Pulmonary artery endothelial cell (primary cell): ENCODE measurements at places on chromosomes 5 and 9. TPM values are rescaled to one million over a fixed set of nuclear protein-coding genes. Genes with fewer than 3 reads are reported as not detected.
A peak's percentile ranks its signal among the peaks of the same experiment; 100 is the strongest.

DNA sequence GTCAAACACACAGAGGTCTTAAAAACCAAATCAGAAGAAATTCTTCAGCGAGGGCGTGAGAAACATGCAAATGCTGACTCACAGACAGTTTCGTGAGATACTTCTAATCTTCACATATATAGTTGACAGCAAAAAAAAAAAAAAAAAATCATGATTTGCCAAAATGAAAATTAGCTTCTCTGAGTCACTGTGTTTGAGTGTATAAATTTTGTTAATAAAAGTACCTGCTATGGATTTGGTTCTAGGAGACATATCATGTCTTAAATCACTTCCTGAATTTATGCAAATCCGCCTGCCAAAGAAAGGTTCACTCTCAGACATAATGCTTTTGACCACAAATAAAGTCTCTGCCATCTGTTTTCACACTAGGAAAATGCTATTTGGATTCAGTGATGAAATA is 114.3 kb downstream of the SLC1A3 start:
- DNase-seq, result no peak

GRCh38 chr5:168291342-168291963 is at the start of gene WWC1:
TSS of gene WWC1 (plus strand) at chr5:168291645. CDS start at chr5:168292153, 508 bp downstream.
- DNase-seq, result no peak

DNA sequence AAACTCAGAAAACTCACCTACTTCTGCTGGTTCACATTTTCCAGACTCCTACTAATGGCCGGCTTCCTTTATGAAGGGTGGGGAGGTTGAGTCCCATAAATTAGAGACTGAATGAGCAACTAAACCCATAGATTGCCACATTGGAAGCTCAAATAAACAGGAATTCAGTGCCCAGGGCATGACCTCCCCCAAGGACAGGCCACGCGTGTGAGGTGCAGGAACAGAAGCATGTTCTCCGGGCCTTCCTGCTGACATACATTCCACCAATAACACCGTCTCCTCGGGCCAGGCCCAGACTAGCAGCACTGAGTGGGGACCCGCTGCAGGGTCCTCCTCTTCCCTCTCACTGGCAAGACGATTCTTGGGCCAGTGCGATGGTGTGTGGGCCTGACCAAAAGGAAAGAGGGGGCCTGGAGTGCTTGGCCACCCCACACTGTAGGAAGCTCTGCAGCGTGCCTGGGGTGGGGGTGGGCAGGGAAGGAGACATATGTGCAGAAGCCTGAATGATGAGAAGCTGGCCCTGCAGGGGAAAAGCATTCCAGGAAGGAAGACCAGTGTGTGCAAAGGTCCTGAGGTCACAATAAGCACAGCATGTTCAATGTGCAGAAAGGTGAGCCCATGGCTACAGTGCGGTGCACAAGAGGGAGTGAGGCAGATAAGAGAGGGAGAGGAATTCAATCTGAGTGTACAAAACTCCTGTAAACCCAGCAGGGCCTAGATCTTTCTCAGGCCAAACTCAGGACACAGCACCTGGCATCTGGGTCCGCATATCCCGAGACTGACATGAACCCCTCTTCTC is 12.0 kb downstream of the PTGES start:
- no peak for DNase-seq

DNA sequence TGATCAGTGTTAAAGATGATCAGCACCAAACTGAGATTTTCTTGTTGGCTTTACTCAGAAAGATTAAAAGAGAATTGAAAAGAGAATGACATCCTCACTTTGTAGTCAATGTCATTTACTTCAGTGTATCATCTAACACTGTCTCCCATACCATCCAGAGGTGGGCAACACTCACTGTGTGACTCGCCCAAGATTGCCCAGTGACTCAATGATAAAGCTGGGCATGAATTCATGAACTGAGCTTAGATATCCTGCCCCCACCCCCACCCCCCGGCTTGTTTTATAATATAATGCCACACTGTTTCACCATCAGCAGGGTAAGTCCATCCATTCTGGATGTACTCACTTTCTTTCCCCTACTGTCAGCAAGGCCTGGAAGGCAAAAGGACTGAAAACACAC is 242.2 kb downstream of the FAM114A2 start:
- DNase-seq, result no peak

- DNase-seq, result no peak
Measured at GRCh38 chr5:113742639-113743038, 229.1 kb downstream of the YTHDC2 start.

DNA sequence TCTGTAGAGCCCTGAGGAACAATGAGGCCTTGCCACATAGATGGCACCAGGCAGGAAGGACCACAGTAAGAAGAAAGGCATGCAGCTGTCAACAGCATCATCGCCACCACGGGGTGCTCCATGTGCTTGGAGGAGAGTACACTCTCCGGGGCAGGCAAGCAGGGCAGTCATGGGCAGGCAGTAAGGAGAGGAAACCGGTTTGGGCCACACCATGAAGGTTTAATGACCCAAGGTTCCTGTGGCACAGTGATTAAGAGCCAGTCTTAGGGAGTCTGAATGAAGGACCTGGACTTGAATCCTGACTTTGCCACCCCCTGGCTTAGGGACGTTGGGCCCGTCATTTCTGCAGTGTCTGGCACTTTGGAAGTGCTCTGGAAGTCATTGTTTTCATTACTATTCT is 80.6 kb upstream of the ZBTB43 start:
- no peak for DNase-seq

DNA sequence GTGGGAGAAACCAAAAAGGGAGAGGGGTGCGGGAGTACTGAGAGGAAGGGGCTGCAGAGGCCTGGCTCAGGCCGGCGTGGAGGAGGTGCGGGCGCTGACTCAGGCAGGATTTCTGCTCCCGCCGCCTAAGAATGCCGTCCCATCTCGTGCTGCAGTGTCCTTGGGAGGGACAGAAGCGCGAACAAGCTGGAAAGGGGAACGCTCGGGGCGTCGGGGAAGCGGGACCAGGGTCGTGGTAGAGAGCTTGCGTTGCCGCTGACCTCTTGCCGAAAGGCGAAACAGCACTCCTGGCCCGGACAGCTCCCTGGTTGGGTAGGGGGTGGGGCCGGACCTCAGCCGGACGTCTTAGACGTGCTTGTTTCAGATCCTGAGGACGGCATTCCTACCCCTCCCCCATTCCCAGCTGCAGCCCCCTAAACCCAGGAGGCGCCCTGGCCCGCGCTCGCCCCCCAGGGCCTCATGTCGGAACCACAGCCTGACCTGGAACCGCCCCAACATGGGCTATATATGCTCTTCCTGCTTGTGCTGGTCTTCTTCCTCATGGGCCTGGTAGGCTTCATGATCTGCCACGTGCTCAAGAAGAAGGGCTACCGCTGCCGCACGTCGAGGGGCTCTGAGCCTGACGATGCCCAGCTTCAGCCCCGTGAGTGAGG is 1.1 kb downstream of the RELL2 start:
- no peak for DNase-seq

GRCh38 chr5:109630093-109630492 is 59.6 kb upstream of the MAN2A1 start:
- no peak for DNase-seq

GRCh38 chr9:133712221-133713100 is 25.7 kb downstream of the SARDH start:
- no peak for DNase-seq

GRCh38 chr5:41748631-41749030 is 121.6 kb downstream of the OXCT1 start:
- DNase-seq, result no peak

DNA sequence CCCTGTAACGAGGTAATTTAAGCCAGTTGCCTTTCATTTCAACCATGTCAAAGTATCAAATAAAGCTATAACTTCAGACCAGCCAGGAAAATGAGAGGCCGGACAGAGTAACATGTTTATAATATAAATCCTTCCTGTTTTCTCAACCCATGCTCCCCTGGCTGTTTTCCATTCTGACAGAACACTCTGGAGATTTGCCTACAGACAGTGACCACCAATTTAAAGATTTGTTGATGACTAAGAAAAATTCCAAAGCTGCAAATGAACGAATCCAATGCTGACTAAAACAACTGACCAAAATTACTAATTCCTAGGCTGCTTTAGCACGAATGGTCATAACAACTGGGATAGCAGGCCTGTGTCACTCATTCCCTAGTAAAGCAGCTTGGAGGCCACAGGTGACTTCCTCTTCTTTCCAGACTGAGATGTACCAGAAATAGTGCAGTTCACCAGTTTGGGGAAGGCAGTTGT is 141.4 kb downstream of the AOPEP start:
- peak; percentile 46 for DNase-seq

- no peak for DNase-seq
Measured at GRCh38 chr5:140821375-140822280, at the start of gene PCDHA5. TSS of gene PCDHA5 (plus strand) at chr5:140821613.

- no peak for DNase-seq
Measured at GRCh38 chr5:150431048-150431447, 18.3 kb upstream of the CD74 start.

GRCh38 chr9:110131499-110131898 is 76.5 kb downstream of the C9orf152 start:
- DNase-seq, result no peak

GRCh38 chr9:121736934-121737462 is 85.6 kb downstream of the DAB2IP start:
- DNase-seq, result no peak

DNA sequence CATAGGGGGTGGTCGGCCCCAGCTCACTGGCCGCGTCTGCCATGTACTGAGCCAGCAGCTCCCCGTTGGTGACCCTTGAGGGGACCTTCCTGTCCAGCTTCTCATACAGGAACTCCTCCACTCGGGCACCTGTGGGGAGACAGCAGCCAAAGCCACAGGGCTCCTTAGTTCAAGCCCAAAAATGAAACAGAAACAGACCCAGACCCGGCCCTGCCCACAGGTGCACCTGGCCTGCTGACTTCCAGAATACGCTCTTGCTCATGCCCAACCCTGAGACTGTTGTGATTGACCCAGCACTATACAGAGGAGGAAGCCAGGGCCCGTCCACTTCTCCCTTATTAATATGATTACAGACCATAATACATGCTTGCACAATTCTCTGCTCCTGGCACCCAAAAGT is 7.0 kb downstream of the SH3GLB2 start:
- DNase-seq, result no peak

- peak; percentile 29 for DNase-seq
Measured at GRCh38 chr9:79013715-79014610, 557.8 kb upstream of the TLE4 start.

DNA sequence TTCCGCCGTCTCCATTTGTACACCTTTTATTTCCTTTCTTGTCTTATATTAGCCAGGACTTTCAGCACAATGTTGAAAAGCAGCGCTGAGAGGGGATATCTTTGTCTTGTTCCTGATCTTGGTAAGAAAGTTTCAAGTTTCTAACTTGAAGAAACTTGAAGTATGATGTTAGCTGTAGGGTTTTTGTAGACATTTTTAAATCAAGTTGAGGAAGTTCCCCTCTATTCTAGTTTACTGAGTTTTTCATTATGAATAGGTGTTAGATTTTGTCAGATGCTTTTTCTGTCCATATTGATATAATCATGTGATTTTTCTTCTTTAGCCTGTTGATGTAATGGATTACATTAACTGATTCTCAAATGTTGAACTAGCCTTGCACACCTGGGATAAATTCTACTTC is 425.7 kb downstream of the PIK3R1 start:
- DNase-seq, result no peak

DNA sequence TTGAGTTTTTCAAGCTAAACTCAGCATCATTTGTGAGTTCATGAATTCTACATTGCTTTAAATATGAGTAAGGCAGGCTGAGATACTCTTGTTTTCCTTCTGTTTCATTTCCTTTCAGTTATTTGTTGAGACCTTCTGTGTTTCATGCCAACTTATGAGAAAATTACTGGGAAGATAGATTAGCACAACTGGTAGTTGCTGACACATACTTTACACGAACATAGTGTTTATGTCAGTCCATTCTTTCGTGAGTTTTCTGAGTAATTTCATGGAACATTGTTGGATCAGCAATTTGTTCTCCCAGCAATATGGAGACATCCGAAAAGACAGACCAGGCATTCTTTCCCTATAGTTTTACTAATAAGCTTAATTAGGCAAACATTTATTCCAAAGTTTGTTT is 102.0 kb upstream of the SMC5 start:
- peak; percentile 35 for DNase-seq

- DNase-seq, result no peak
Measured at GRCh38 chr9:89740722-89741121, 135.9 kb downstream of the GADD45G start.

DNA sequence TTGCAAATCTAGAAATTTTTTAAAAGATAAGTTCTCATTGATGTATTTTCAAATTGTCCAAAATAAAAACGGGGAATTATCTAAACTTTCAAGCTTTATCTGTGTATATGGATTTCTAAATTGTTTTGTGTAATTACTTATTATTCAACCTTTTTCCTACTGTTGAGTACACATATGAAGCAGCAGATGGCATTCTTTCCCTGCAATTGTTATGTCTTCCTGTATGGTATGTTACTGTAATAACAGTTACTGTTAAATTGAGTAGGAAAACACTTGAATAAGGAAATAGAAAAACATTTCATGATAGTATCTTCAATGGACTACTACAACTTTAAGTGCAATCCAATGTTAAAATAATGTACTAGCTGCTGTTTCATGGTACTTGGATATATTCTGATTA is 124.8 kb downstream of the RANBP17 start:
- peak; percentile 17 for DNase-seq

- DNase-seq, result no peak
Measured at GRCh38 chr5:127772531-127772930, 69.3 kb downstream of the CCDC192 start.

DNA sequence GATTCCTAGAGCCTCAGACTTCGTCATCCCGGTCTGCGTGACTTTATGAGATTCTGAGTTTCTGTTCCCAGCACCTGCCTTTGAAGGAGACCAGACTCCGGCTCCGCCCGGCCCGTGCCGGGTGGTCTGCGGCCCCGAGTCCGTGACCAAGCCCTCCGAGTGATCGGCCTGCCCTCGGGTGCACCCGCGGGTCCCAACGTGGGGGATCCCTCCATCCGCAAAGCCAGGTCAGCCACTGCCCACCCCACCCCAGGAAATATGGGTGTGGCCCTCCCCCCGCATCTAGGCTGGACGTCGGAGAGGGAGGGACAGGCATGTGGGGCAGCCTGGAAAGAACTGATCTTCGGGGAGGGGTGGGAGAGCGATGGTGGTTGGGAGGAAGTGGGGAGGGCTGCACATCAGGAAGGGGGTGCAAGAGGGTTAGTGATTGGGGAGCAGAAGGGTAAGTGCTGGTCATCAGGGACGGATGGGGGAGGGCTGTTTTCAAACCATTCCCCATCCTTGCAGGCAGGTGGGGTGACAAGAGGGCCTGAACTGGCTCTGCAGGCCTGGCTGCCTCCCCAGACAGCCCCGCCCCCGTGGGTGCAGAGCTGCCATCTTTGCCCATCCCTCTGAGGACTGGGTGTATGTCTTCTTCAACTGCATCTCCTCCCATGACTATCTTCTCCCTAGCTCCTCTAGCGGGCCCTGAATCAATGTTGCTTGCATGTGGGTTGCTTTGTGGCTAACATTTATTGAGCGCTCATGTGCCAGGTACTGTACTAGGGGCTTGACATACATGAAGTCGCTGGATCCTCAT is 747 bp downstream of the LRSAM1 start:
- no peak for DNase-seq

GALNT12 gene
- 0.74 and 1.2 TPM in 2 replicates for total RNA-seq

F2RL2 gene
- total RNA-seq, result 0.66 and 1.8 TPM in 2 replicates

DPYSL3 gene
- 138 and 161 TPM in 2 replicates for total RNA-seq

BAAT gene
- under 0.01 TPM in 1 of 2 replicates, not detected in the other for total RNA-seq

ITGA1 gene
- 2.2 and 5.2 TPM in 2 replicates for total RNA-seq

FGF1 gene
- total RNA-seq, result 0.53 TPM in 1 of 2 replicates, not detected in the other

AFAP1L1 gene
- total RNA-seq, result 108 and 150 TPM in 2 replicates

CD180 gene
- not detected in 2 replicates for total RNA-seq

LEAP2 gene
- total RNA-seq, result 0.13 and 0.67 TPM in 2 replicates

CCDC180 gene
- total RNA-seq, result 0.74 and 1.3 TPM in 2 replicates
